Stimulated activated CD4-positive, alpha-beta T cell treated with anti-CD3 and anti-CD28 coated beads, Interleukin-12 subunit alpha, Interleukin-12 subunit beta, amount 100 ng/mL, for 24 hours (primary cell): ENCODE measurements at places on chromosomes 16 and 17.
A peak's percentile ranks its signal among the peaks of the same experiment; 100 is the strongest.

GRCh38 chr16:19817122-19817521 lies 67.5 kb downstream of the GPRC5B start:
- no peak for DNase-seq

DNA sequence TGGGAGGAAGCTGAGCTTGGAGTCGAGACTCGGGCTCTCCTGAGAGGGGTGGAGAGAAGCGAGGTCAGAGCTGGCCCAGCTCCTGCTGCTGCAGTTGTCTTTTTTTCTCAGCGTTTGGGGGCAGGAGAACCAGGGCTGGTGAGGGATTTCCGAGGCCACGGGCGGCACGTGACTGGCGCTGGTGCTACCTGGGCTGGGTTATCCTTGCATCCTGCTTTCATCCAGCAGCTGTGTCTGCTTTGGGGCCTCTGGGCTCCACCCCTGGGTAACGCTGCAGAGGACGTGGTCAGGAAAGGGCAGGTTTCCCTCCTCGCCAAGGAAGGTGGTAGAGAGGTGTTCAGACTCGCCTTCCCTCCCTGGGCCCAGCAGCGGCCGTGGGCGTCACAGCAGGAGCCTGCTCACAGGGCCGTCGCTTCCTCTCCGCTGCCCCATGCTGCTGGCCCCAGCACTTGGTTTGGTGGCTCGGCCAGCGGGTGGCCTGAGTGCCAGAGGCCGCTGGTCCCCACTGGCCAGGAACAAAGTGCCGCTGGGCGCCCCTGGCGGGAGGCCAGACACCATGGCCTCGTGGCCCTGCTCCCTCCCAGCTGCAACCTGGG lies 22.5 kb downstream of the GSE1 start:
- no peak for DNase-seq

DNA sequence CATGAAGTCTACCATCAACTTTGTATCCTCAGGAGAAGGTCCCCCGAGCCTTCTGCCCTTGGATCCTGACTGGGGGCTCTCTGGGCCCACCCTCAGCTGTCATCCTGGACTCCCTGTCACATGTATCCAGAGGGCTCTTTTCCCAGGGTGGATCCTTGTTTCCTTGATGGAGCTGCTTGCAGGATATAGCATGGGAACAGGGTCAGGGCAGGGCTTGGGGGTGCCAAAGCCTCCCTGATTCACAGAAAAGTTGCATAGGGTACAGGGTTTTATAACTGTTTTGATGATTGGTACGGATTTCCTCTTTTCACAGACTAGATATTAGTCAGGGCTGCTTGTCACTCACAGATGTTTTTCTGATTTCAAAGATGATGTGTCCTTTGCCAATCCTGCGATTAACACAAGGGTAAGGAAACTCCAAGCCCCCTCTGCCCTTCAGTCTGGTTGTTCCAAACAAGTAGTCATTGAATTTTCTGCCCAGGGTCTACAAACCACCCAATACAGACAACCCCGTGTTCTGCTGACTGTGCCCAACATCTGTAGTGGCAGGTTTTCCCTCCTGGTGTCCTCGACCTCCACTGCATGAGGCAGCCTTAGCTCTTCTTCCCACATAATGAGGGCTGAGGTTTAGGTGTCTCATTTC lies 20.6 kb upstream of the SLC35G3 start:
- DNase-seq: peak; percentile 21

DNA sequence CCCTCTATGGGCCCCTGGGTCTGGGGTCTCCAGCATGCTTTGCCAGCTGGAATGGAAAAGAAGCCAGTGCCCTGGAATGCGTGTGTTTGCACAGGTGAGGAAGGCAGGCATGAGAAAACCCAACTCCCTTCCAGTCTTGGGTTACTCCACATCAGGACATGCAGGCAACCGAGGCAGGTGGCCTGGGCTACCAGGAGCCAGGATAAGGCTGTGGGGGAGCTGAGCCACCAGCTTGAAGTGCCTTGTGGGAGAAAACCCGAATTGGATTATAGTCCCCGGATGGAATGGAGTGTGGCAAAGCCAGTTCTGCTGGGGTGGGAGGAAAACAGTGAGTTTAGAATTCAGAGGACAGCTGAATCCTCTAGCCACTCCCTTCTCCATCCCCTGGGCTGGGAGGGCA lies 7.2 kb downstream of the SRCIN1 start:
- DNase-seq: peak; percentile 11

DNA sequence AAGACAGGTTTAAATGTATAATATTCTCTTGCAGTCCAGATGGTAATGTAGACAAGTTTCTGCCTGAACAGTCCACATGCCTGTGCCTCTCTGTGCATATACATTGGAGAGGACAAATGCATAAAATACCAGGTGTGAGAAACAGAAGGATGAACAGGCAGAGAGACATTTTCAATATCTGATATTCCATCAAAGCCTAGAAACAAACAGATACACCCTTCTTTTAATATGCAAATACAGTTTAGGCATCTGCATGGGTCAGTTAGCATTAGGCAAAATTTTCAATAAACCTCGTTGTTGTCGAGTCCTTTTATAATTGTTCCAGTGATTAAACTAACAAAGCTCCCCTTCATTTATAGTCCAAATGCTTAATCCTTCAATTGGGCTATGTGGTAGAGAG lies 897 bp downstream of the OMG start:
- no peak for DNase-seq

DNA sequence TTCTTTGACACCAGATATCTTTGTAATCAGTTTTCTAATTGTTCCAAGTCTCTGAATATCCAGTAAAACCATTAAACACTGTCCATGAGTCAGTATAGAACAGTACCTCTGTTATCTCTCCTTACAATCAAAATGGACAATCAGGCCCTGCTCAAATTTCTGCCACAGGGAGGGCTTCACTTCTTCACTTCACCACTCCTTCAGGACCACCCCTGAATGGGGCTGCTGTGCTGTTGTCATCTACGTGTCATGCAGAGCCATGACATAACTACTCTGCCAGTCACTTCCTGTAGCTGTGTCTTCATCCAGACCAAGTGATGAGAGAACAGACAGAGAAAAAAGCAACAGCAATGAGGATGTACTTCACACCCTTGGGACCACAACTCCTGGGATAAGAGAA lies 116.9 kb downstream of the TANC2 start:
- DNase-seq: no peak

GRCh38 chr16:25027781-25028180 lies 12.6 kb upstream of the ARHGAP17 start:
- DNase-seq: no peak
